Inflammatory macrophage (primary cell): ENCODE measurements at places on chromosomes 16 and 17.
A peak's percentile ranks its signal among the peaks of the same experiment; 100 is the strongest.

GRCh38 chr17:31581491-31581890, 190.0 kb downstream of the RAB11FIP4 start:
- no peak for DNase-seq

GRCh38 chr16:67537270-67537635, 8.6 kb downstream of the RIPOR1 start:
- DNase-seq: no peak

- no peak for DNase-seq
These were observed 94.4 kb downstream of the DNAH9 start for GRCh38 chr17:11692688-11693087.

- peak; percentile 81 for DNase-seq
These were observed 25.0 kb downstream of the MRC2 start for GRCh38 chr17:62652251-62653001.

GRCh38 chr17:31609996-31610910, 218.8 kb downstream of the RAB11FIP4 start:
- DNase-seq: no peak

- DNase-seq: no peak
These were observed 32.3 kb downstream of the DDX19A start for GRCh38 chr16:70378869-70379493.

- DNase-seq: no peak
These were observed 79.1 kb downstream of the GPR139 start for GRCh38 chr16:19994466-19995170.

GRCh38 chr17:4555873-4556759, 932 bp upstream of the MYBBP1A start:
- DNase-seq: no peak

DNA sequence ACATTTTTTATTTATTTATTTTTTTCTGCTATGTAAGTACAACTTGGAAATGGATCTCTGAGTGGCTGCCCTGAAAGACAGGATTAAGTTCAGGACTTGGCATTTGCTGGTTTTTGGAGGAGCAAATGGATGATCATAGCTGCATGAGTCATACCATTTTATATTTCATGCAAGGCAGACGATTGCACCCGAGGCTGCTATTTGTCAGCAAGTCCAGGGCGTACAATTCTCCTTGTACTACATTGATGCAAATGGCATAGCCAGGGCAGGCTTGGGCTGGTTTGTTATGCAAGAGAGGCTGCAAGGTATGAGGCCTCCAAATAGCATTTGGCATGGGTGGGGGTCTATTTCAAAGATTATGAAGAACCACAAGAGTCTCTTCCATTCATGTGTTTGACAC, 81.2 kb upstream of the CACNG3 start:
- no peak for DNase-seq

DNA sequence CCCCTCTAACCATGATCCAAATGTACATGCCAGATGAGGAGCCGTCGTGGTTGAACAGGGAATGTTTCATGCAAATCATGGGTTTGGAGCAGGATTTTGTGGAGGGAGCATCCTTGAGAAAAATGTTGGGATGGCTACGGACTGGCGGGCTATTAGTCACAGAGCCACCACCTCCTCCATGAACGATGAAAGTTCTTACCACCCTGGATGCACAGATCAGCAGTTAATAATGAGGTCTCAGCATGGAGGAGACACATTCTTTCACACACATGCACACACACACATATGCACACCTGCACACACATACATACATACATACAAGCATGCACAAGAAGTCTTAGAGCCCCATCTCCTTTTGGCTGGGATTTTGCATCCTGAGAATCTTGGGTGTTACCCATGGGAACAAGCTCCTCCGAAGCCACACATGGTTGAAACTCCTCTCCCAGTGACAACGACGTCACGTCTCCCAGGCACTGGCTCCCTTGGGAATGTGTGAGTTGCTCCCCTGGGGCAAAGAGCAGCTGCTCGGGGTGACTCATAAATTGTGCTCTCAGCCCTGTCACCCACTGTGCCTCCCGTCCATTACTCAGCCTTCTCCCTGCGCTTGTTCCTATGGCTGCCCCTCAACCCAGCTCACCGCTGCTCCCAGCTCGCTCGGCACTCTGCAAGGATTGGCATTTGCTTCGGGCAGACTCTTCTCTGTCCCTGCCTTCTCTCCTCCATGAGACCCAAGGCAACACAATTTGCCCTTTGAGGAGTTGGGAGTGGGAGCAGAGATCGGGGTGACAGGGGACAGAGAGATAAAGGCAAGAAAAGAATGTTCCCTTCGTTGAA, 344.6 kb downstream of the SOX9 start:
- no peak for DNase-seq

DNA sequence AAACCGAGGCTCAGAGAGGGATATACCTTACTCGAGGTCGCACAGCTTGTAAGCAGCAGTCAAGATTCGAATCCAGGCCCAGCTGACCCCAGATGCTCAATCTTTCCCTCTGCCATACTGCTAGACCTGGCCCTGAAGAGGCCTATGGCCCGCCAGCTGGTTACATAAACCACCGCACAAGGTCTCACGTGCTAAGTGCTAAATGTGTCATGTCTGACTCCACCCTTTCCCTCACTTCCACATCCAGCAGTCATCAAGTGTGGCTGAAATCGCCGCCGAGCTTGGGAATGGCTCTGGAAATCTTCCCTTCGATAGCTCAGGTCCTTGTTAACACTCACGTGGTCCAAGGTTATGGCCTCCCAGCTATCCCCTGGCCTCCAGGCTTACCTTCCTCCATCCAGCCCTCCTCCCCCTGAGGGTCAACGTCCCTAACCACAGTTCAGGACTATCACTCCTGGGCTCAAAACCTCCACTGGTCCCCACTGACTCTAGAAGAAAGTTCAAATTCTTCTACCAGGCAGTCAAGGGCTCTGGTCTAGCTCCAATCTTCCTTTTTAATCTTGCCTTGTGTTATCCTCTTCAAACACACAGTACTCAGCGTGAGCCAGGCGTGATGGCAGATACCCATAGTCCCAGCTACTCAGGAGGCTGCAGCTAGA, 3.5 kb downstream of the ZBTB4 start:
- DNase-seq: peak; percentile 78

GRCh38 chr16:62805221-62805857, 769.1 kb upstream of the CDH8 start:
- DNase-seq: no peak

DNA sequence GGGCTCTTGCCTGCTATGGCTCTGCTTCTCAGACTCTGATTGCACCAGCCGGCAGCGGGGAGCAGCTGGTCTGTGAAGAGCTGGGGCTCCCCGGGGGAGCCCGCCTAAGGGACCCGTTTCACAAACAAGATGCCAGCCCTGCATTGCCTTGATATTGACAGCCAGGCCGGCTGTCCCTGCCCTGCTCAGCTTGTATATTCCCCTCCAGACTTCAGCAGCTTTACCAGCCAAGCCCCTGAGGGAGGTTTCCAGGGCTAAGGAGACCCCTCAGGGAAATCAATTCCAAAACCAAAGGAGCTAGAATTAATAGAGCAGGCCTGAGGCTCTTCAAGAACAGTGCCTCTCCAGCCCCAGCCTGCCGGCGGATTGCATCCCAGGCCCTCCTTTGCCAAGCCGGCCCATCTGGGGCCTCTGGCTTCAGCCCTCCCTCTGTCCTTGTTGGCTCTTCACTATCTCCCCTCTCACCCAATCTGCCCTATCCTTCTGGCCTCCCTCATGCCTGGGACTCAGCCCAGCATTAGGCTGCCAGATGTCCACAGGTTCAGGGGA, 5.7 kb downstream of the CALB2 start:
- DNase-seq: no peak

- DNase-seq: peak; percentile 64
These were observed 12.2 kb upstream of the CDH5 start for GRCh38 chr16:66354034-66354909.

- DNase-seq: peak; percentile 12
These were observed 32.8 kb downstream of the DNAH2 start for GRCh38 chr17:7750321-7750821.

DNA sequence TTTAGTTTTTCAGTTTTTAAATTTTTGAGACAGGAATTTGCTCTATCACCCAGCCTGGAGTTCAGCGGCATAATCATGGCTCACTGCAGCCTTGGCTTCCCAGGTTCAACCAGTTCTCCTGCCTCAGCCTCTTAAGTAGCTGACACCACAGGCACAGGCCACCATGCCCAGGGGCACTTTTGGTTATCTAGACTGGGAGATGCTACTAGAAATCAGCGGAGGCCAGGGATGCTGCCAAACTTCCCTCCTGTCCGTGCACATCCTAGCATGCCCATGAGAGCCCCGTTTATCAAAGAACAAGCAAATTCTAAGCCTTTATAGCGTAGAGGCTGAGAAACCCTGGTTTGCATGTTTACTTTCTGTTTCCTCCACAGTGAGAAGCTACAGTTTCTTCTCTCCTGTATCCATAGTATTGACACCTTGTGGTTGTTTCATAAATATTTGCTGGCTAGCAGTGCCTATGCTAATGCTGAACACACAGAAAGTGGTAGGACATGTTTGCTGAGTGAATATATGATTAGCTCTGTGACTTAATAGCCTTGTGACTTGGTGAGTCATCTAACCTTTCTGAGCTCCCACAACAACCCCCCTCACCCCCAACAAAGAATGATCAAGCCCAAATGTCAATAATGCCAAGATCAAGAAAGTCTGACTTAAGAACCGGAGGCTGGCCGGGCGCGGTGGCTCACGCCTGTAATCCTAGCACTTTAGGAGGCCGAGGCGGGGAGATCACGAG, 39.2 kb upstream of the MAF start:
- no peak for DNase-seq

- DNase-seq: no peak
These were observed 2100.7 kb downstream of the TP53TG3F start for GRCh38 chr16:35559911-35560636.
